Stimulated activated CD8-positive, alpha-beta memory T cell treated with anti-CD3 and anti-CD28 coated beads, Interleukin-7, amount 100 ng/mL, for 1 hour (primary cell): ENCODE measurements at places on chromosomes 11 and 22.

- peak; percentile 52 for DNase-seq
Observed at GRCh38 chr11:133966921-133967598, 10.3 kb upstream of the IGSF9B start.

GRCh38 chr11:107996006-107996776 lies 12.5 kb upstream of the CUL5 start:
- DNase-seq = no peak

- DNase-seq = no peak
Observed at GRCh38 chr11:35359321-35360054, 59.9 kb downstream of the SLC1A2 start.

DNA sequence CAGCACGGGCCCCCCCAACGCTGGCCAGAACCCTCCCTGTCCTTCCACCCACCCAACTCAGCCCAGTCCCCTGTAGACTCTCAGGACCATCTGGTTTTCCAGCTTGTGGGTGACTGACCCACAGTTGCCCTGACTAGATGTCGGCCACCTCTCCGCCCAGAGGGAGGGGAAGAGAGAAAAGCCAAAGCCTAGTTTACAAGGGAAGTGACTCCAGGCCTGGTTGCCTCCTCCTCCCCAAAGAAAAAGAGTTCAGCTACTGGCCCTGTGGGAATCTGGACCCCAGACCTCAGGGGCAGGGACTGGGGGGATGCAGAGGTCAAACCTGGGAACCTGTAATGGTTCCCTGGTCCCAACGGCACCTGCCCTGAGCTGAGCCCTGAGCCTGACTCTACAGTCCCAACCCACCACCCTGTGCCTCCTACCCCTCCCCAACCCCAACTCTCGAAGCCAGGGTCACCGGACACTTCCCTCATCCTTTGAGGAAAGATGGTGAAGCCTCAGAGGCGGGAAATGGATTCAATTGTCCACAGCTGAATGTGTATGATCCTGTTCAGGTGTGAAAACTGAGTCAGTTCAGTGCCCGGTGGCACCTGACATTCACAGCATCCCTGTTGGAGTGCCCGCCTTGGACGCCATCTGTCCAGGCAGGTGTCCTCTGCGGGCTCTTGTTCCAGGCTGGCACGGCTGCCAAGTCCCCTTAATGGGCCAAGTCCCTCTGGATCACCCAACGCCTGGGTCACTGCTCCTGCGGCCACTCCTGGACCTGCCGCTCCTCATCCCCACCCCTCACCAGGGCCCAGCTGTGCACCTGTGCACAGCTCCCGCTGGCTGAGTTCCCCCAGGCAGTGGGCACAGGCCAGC lies 21.0 kb upstream of the WNT7B start:
- DNase-seq = no peak

GRCh38 chr11:35675901-35676610 lies 13.5 kb downstream of the TRIM44 start:
- DNase-seq = no peak

GRCh38 chr11:59448484-59448883 lies 8.3 kb upstream of the OR4D6 start:
- no peak for DNase-seq

GRCh38 chr11:113474362-113475159 lies 637 bp downstream of the DRD2 start:
- peak; percentile 3 for DNase-seq

DNA sequence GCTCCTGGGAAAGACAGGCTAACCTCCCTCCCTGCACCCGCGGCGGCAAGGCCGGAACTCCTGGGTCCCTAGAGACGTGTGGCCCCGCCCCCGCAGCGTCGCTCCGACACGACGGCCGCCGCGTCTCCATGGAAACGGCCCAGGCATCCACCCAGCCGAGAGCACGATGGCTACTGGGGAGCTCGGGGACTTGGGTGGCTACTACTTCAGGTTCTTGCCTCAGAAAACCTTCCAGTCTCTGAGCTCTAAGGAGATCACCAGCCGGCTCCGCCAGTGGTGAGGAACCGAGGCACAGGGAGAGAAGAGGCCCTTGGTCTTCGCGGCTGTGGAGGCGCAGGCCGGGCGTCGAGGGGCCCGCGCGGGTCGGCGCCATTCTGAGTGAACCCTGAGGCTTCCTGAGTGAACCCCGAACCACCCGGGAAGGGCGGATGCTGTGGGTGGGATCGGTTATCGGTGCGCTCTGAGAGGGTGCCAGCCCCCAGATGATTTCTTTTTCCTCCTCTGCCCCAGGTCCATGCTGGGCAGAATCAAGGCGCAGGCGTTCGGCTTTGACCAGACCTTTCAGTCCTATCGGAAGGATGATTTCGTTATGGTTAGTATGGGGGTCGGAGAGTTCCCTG lies at the start of gene CFAP300:
TSS of gene CFAP300 (plus strand) at position 133 of the 620 bp plus-strand sequence. CDS start at position 167, 34 bp downstream.
- no peak for DNase-seq

DNA sequence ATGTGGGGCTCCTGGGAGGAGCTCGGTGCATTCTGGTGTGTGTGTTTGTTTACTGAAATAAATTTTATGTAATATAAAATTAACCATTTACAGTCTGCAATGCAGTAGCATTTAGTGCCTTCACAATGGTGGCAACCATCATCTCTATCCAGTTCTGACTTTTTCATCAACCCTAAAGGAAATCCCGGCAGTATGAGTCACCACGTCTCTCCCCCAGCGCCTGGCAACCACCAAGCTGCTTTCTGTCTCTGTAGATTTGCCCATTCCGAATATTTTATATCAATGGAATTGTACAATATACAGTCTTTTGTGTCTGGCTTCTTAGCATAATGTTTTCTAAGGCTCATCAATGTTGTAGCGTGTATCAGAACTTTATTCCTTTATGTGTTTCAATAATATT lies 300.5 kb downstream of the MIAT start:
- no peak for DNase-seq

- DNase-seq = no peak
Observed at GRCh38 chr11:113475160-113475761, at the start of gene DRD2. DRD2 (minus strand) TSS chr11:113475398; CDS start chr11:113424651, 50,747 bp downstream.

DNA sequence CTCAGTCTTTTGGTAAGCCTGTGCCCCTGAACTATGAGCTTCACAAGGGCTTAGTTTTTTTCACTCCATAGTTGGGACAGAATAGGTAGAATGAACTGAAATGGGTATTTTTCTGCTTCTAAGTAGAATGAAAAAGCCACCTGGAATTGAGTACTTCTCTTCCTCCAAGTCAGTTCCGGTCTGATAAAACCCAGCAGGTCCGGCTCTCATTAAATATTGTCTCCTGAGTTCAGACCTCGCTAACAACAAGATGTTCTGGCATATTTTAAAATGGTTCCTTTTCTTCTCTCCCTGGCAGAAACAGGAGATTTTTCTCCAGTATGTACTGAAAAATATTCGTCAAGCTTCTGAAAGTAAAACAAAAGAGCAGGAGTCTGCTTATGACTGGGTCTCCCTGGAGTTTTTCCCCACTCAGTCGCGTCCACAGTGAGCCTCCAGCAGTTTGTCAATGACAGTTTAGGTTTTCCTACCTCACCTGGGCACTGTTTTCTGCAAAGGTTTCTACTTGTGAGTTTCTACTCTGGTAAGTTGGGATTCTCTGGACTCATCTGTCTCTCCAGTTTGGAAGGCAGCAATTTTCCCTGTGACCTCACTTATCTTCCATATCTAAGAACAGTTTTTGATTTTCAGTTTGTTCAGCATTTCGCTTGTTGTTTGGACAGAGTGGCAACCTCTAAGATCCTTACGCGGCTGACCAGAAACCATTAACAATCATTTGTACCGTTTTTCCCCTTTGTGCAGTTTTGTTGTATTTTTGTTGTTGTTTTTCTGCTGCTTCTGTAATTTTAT lies 868.0 kb downstream of the METTL15 start:
- DNase-seq = no peak

DNA sequence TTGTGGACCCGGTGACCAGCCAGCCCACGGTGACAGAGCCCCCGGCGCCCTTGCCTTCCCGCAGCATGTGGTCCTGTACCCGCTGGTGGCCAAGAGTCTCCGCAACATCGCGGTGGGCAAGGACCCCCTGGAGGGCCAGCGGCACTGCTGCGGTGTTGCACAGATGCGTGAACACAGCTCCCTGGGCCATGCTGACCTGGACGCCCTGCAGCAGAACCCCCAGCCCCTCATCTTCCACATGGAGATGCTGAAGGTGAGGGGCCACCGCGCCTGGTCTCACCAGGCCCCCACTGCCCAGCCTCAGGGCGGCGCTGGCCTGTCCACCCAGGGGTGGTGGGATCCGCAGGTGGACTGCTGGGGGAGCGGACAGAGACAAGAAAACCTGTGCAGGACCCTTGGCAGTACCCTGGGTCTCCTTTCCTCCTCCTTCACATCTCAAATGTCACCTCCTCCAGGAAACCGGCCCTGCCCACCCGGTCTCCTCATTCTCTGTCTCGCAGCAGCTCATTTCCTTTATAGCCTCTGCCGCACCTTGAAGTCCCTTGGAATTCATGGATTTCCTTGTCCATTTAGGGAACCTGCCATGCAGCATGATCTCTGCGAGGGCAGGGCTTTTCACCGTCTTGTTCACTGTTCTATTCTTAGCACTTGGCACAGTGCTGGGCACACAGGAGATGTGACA lies 6.5 kb downstream of the AIP start:
- DNase-seq = no peak

GRCh38 chr11:100892886-100893285 lies 205.8 kb downstream of the ARHGAP42 start:
- no peak for DNase-seq
